ENCODE measurements at places on chromosomes 2 and 18.

DNA sequence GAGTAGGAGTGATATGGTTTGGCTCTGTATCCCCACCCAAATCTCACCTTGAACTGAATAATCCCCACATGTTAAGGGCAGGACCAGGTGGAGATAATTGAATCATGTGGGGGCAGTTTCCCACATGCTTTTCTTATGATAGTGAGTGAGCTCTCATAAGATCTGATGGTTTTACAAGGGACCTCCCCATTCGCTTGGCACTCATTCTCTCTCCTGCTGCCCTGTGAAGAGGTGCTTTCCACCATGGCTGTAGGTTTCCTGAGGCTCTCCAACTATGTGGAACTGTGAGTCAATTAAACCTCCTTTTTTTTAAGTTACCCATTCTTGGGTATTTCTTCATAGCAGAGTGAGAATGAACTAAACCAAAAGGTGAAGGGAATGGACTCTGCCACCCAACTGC lies 207.5 kb downstream of the LOXHD1 start:
- DNase-seq: no peak

DNA sequence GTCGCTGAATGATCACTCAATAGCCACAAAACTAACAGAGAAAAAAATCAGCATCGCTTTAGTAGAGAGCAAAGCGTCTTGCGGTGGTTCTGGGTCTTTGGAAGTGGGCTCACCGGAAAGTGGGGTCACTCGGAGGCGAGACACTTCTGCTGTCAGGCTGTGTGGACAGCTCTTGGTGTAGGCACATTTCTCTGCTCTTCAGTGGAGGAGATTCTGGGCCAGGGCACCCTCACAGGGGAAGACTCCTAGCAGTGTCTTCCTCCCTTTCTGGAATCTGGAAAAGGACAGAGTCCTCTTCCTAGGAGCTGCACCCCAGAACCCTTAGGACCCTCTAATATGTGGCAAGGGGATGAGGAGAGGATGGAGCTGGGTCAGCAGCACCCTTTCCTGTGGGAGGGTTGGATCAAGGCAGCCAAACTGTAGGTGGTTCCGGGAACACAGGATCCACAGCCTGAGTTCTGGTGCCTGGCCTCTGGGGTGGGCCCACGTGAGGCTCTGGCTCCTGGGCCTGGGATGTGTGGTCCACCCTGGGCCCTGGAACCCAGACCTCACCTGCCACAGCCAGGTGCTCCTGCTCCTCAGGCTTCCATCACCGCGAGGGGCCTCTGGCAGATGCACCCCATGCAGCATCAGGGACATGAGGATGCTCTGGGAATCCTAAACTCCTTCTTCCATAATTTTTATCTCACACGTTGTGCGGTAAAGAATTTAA lies 25.1 kb downstream of the GPR35 start:
- DNase-seq: no peak

- no peak for DNase-seq
Observed at GRCh38 chr2:96185516-96185915, 23.1 kb downstream of the STARD7 start.

- no peak for DNase-seq
Observed at GRCh38 chr2:114609801-114610200, 167.4 kb downstream of the DPP10 start.

DNA sequence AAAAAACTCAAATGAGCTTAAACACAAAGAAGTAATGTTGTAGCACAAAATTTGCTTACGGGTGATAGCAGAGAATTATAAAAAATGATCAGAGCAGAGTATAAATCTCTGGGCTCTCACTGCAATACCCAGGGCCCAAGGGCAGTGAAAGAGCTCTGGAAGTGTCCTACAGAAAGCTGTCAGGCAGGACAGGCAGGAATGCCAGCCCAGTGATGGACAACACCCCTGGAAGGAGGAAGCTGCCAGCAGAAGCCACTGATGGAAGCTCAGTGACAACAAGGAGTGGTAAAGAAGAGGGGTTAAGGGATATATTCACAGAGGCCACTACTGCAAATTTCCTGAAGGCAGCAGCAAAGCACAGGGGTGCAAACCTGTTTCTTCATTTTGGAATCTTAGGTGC lies 214.9 kb downstream of the L3MBTL4 start:
- no peak for DNase-seq

- peak; percentile 91 for DNase-seq
Observed at GRCh38 chr2:80102026-80102425, 202.5 kb downstream of the LRRTM1 start.

- DNase-seq: no peak
Observed at GRCh38 chr18:75805265-75805664, 377.8 kb upstream of the SMIM21 start.

GRCh38 chr2:105912081-105912480 lies 167.4 kb downstream of the NCK2 start:
- no peak for DNase-seq

Measured in kidney glomerular epithelial cell (primary cell).